ENCODE measurements at places on chromosomes 11 and 22. TPM values are rescaled to one million over a fixed set of nuclear protein-coding genes. Genes with fewer than 3 reads are reported as not detected.

Gene E2F8
- 19.3 TPM for total RNA-seq

Gene TRIM29
- 39.7 TPM for total RNA-seq

Gene IL10RA
- 4.8 TPM for total RNA-seq

Gene MAPK8IP1
- 7.7 TPM for total RNA-seq

Gene KCNJ1
- total RNA-seq = 2.6 TPM

Gene SYCE3
- not detected for total RNA-seq

Gene RAB1B
- 34.7 TPM for total RNA-seq

Gene BACE1
- total RNA-seq = 12.0 TPM

Gene CHRNA10
- total RNA-seq = 1.7 TPM

Gene POU2AF1
- total RNA-seq = 0.48 TPM

Gene ALDH3B2
- 0.48 TPM for total RNA-seq

Gene HEPN1
- not detected for total RNA-seq

Gene GGT1
- total RNA-seq = 4.8 TPM

Gene GANAB
- 96.8 TPM for total RNA-seq

Gene SORL1
- total RNA-seq = 18.1 TPM

Gene MS4A4E
- not detected for total RNA-seq

Gene MGAT3
- 2.2 TPM for total RNA-seq

Gene SERHL2
- total RNA-seq = not detected

Gene SRPRA
- total RNA-seq = 32.0 TPM

Gene MMP27
- not detected for total RNA-seq

Gene MS4A12
- not detected for total RNA-seq

Gene ZP1
- 0.96 TPM for total RNA-seq

Gene IL18BP
- 6.0 TPM for total RNA-seq

Gene UVRAG
- total RNA-seq = 20.0 TPM

Gene KRTAP5-9
- total RNA-seq = 0.72 TPM

Gene SAA4
- total RNA-seq = not detected

Gene HEPHL1
- 0.96 TPM for total RNA-seq

Gene CD6
- 0.24 TPM for total RNA-seq

Gene APOBEC3G
- 7.9 TPM for total RNA-seq

Gene CARD16
- 6.7 TPM for total RNA-seq

Gene MYBPC3
- total RNA-seq = 1.2 TPM

Gene RFPL3
- total RNA-seq = 0.48 TPM

Gene OR52I1
- total RNA-seq = 5.5 TPM

Gene RPL27A
- total RNA-seq = 1,726 TPM

Gene OSM
- total RNA-seq = 4.8 TPM

Gene THY1
- 148 TPM for total RNA-seq

Gene RIC3
- total RNA-seq = 6.0 TPM

Gene NOX4
- 14.0 TPM for total RNA-seq

Gene APOL3
- total RNA-seq = 8.9 TPM

All from umbilical cord (tissue), 2 donors.